ENCODE measurements at places on chromosomes 4 and X.

GRCh38 chr4:165656829-165657490, 216.1 kb upstream of the TLL1 start:
- DNase-seq, result no peak

- peak; percentile 53 for DNase-seq
Observed at GRCh38 chrX:134764202-134764785, 106.0 kb upstream of the PLAC1 start.

DNA sequence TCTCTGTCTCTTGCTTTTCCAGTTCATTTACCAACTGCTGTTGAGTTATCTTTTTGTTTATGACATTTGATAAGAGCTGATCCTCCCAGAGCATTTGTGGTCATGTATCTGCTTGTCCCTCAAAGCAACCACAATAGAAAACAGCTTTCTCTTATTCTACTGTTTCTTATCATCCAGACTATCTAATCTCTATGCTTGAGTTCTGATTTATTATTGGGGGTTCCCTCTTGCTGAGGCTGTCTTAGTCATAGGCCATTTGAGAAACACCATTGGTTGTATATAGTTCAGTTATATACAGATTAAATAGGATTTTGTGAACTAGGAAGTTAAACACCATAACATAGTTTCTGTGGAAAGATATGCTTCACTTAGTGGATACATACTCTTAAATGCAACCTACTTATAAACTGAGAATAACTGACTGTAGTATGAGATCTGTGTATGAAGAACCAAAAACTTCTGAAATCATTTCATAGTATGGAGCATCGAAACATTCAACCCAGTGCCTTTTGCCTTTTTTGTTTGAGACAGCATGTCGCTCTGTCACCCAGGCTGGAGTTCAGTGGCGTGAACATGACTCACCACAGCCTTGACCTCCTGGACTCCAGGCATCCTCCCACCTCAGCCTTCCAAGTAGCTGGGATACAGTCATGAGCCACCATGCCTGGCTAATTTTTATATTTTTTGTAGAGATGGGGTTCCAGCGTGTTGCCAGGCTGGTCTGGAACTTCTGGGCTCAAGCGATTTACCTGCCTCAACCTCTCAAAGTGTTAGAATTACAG, 75.8 kb downstream of the STIM2 start:
- no peak for DNase-seq

- peak; percentile 20 for DNase-seq
Observed at GRCh38 chrX:69503782-69504625, at the start of gene NALF2. NALF2 (plus strand) TSS chrX:69504326; CDS start chrX:69505283, 957 bp downstream.

- DNase-seq, result no peak
Observed at GRCh38 chr4:151226004-151226932, 50.7 kb upstream of the PRSS48 start.

- DNase-seq, result peak; percentile 41
Observed at GRCh38 chrX:132480581-132481203, 8.1 kb downstream of the MBNL3 start.

DNA sequence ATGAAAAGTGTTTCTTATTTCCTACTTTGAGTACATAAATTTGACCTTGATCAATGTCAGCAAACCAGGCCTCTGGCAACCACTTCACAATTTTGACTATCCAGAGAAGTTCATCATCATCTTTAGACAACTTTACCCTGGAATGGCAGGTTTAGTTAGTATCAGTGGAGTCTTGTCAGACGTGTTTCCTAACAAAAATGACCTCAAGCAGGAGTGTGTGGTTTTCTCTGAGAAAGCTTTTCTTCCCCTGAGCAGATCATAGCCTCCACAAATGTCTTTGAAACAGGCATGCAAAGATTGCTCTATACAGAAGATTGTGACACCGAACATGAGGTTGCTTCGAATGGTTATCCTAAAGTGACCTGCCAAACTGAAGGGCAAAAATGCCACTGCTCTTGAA, 642.3 kb downstream of the RPA4 start:
- DNase-seq, result no peak

DNA sequence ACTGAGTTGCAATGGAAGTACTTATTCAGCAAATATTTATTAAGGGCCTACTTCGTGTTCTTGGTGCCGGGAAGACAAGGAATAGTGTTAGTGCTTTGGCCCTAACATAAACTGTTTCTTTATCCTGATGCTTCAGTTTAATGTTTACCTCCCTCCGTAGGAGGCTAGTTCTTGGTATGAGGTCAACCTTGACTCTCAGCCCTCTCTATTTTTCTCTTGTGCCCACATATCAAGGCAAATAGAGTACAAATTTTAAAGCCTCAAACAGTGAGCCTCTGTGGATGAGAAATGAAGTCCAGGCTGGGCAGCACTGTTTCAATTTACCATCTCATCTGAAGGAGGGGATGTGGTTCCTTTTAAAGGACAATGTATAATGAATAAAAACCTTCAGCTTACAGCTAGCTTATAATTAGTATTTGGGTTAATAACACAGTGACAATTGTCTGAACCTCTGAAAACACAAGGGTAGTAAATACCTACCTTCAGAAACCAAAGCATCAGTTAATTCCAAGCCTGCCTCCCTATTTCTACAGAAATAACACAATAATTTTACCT, 68.5 kb downstream of the SH3RF1 start:
- no peak for DNase-seq

DNA sequence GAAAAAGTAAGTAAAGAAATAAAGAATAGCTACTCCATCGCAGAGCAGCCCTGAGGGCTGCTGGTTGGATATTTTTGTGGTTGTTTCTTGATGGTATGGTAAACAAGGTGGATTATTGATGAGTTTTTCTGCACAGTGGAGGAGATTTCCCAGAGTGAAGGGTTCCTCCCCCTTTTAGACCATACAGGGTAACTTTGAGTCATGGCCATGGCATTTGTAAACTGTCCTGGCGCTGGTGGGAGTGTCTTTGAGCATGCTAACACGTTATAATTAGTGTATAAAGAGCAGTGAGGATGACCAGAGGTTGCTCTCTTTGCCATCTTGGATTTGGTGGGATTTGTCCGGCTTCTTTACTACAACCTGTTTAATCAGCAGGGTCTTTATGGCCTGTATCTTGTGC, 128.2 kb downstream of the ASMT start:
- no peak for DNase-seq

DNA sequence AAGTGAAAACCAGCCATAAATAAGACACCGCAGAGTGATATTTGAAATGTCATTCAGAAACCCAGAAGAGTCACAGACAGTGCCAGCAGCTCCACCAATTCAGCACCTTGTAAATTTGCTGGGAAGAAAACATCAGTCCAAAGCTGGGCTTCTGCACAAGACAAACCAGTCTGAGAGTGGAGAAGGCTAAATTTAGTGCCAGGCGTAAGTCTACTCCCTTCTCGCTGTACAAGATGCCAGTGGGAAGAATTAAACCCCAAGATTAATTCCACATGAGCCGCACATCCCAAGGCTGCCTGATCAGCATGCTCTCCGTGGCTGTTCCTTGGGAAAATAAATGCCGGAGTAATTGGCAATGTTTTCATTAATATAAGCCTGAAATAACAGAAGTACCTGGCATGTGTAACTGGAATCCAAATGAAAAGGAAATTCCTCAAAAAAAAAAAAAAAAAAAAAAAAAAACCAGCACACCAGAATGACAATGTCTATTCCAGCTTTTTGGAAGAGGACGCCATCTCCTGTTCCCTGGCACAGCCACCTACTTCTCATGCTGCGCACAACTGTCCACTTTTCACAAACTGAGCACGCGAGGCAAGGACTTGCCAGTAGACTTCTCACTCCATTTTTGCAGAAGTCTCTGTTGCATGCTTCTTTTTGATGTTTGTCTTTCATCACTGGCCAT, 95.5 kb downstream of the NSUN7 start:
- DNase-seq, result no peak

DNA sequence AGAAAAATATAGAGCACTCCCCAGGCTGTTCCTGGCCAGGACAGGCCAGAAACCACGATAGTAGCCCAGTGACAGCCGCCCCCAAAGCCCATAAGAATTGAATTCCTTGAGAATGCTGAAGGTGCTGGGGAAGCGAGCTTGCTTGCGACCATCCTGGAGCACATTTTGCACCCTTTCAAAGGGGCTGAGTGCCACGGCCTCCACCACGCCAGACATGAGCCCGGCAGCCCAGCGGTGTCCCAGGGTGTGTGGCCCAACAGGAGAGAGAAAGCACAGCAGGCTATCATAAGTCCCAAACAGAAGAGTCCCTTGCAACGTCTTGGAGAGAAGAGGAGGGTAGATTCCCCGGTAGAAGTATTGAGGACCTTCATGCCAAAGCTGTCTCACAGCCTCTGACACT, 7.6 kb upstream of the ZCCHC18 start:
- DNase-seq, result no peak

- peak; percentile 27 for DNase-seq
Observed at GRCh38 chr4:27318740-27319139, 458.1 kb downstream of the STIM2 start.

DNA sequence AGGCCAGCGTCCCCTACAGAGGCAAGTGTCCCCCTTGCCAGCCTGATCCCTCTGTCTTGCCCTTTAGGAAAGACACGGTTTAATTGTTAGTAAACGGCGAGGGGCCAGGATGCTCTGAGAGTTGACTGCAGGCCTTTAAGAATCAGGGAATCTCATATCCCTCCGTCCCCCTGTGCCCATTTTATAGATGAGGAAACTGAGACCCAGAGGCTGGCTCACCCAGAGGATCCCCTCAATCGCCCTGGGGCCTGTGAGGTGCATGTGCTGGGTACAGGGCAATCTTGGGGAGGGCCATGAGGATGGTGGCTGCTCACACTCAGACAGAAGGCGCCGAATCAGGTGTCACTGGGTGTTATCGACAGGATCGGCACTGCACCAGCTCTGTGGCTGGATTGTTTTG, 575 bp downstream of the ZNF185 start:
- DNase-seq, result no peak

DNA sequence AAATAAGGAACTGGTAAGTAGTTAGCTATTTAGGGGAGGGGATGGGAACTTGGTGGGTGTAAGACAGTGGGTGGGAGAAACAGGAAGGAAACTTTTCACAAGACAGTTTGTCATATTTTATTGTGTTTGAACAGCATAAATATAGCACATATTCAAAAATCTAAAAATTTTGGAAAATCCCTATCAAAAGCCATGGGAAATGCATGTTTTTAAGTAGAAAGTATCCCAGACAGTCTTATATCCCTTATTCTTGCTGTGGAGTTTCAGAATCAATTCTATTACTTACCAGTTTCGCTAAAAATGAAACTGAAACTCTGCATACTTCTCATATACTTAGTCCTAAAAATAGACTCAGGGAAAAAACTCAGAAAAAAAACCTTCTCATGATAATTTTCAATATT, 22.3 kb upstream of the RASGEF1B start:
- DNase-seq, result peak; percentile 40

- DNase-seq, result no peak
Observed at GRCh38 chr4:113637363-113637762, 124.2 kb downstream of the CAMK2D start.

DNA sequence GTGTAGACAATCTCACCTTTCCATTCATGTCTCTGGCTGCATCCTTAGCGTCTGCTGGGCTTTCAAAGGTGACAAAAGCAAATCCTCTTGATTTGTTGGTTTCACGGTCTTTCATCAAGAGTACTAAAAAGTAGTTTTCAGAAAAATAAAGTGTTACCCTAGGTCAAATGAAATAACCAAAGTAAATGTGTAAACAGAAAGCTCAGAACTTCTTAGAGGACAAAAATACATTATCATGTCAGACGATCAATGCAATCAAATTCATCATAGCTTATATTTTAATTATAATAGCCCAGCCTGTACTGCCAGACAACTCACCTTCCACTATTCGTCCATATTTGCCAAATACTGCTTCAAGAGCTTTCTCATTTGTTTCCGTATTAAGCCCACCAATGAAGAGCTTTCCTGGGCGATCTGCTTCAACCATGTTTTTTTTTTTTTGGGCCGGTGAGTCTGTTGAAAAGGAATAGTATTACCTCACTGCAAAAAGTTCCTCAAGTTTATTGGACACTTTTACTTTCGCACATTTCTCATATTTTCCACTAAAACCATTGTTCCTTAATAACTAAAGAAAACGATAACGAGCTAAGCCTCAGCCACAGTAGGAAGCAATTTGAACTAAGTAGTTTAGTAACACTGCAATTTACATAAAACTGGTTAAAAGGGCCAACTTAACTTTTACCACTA, 1.4 kb downstream of the RBMX start:
- DNase-seq, result no peak

- DNase-seq, result no peak
Observed at GRCh38 chr4:121875652-121876051, 5.4 kb upstream of the BBS7 start.

DNA sequence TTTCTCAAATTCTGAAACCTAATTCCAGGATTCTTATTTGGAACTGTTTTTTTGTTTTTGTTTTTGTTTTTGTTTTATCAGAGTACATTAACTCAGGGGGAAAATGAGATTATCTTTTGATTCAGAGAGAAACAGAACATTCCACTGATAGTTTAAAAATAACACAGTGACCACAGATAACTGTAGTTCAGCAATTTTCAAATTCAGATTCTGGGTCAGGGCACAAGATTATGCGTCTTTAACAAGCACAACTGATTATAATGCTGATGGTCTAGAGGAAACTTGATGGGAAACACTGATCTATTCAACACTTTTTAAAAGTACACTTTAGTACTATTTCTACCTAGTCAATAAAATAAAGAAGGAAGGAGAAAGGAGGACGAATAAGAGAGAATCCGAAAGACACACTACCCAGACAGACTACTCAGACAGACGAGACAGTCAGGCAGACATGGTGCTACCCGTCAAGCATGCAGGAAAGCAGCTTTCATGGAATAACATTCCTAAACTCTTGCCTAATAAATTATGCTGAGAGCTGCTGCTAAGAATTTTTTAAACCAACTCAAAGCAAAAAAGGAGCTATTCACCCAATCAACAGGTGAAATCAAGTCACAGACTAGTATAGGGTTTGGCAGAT, 59.0 kb downstream of the APBB2 start:
- no peak for DNase-seq

- DNase-seq, result no peak
Observed at GRCh38 chr4:104025251-104025650, 305.5 kb upstream of the TACR3 start.

DNA sequence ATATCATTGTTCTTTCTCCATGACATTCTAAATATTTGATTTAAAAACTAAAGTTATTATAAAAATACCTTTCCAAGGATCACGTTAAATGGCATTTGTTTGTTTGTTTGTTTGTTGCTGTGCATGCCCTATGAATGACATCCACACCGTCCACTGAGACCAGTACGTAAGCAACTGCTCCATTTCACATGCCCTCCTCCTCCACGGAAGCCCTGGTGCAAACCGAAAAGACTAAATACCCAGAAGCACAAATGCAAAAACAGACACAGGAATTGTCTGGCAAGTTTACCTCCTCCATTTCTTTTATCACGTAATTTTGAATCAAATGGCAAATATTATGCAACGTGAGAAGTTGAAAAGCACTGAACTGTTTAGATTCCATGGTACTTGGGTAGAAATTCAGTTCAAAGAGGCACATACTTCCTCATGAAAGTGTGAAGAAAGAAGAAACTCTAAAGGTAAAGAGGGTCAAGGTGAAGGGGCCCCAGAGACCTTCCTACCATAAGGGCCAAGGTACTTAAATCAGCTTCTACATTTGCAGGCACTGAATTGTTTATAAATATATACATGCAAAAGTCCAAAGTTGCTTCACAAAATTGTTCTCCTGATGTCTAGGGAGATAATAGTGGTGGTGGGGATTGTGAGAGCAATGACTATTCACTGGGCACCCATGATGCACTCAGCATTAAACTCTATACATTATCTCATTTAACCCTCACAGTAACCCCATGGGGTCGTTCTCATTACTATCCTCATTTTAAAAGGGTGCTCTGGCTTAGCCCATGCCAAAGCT, 23.4 kb downstream of the IRF2 start:
- DNase-seq, result no peak

GRCh38 chrX:135168486-135168885, 2.7 kb downstream of the CT55 start:
- DNase-seq, result no peak

Data from germinal center (tissue), 1 donor.